ENCODE measurements at places on chromosomes 16 and 17.

- H3K4me3 ChIP-seq: no peak overlapping the region
- no peaks in the 10 kb centered on the region for H3K36me3 ChIP-seq
- no peak for DNase-seq
Measured at GRCh38 chr17:39969375-39969774, 6.6 kb downstream of the GSDMA start.

DNA sequence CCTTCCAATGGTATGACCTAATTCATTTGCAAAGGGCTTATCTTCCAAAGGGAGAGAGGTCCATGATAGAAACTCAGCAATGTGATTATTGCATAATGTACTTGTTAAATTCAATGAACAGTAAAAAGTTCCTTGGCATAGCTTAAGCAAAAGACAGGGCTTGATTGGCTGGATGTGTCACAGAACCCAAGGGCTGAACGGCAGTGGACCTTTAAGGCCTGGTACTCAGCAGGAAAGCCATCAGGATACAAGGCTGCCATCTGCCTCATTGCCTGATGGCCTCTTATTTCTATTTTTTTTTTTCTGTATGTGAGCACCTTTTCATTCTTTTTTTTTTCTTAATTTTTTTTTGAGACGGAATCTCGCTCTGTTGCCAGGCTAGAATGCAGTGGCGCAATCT, 208.9 kb upstream of the WSCD1 start:
- DNase-seq: no peak
- H3K4me3 ChIP-seq: no peak overlapping the region
- H3K27ac ChIP-seq: no peak overlapping the region
- no peaks in the 10 kb centered on the region for H3K4me1 ChIP-seq
- H3K27me3 ChIP-seq: no peaks in the 10 kb centered on the region

DNA sequence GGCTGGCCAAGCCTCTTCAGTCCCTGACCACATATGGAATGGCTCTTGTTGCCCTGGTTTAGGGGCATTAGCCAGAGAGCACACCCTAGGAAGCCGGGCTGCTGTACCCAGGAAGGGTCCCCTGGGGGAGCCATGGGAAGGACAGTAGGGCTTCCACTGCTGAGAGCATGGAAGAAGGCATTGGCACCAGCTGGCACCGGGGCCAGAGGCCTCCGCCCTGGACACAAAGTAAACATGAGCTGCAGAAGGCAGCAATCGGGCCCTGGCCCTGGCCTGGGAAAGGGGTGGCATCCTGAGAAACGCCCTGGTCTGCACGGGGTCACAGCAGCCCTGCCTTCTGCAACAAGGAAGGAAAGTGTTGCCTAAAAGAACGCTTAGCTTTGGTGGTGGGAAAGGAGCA, 49.4 kb downstream of the VAC14 start:
- H3K4me3 ChIP-seq: no peak overlapping the region
- DNase-seq: no peak
- H3K4me1 ChIP-seq: peaks cover 20% of the 10 kb centered on the region
- no peak overlapping the region for H3K27ac ChIP-seq
- H3K36me3 ChIP-seq: peaks cover 11% of the 10 kb centered on the region

DNA sequence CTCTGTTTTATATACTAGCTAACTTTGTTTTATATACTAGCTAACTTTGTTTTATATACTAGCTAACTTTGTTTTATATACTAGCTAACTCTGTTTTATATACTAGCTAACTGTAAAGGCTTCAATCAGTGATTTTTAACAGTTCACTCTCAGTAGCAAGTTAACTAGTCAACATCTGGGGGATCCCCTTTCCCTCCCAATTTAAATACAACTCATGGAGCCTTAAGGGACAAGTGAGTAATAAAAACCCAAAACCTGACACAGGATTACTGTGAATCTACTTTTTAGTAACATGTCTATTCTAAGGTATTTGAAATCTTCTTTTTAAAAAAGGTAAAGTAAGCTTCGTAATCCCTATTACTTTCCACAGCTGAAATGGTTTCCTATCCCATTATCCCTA, 32.2 kb downstream of the FAM222B start:
- H3K27ac ChIP-seq: no peak overlapping the region
- peaks cover 32% of the 10 kb centered on the region for H3K4me1 ChIP-seq
- no peaks in the 10 kb centered on the region for H3K27me3 ChIP-seq
- H3K4me3 ChIP-seq: no peak overlapping the region
- DNase-seq: no peak
- H3K36me3 ChIP-seq: peaks cover 33% of the 10 kb centered on the region

DNA sequence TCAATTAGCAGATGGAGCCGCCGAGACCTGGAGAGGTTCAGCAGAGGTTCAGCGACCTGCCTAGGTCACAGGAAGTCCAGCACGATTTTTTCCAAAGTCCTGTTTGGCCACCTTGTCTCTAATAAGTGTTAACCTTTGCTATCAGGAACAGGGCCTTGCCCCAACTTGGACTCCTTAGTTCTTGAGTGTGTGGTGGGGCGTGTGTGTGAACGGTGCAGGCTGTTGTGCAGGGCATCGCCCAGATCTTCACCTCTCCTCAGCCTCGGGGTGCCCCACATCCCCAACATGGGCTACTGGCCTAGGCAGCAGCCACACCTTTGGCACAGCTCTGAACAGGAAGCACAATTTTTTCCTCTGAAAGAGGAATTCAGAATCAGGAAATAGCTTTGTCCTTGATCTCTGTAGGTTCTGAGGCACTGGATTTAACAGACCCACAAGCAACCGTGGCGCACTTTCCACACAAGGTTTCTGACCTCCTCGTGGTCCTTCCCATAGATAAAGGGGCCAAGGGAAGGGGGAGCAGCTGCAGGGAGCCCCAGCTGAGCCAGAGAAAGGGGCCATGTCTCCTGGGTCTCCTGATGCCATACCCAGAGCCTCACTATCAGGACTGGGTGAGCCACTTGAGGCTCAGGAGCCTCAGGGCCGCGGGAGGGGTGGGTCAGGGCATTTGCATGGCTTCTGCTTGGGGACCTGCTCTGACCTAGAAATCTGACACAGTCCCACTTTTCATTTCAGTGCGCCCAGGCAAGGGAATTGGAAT, 10.4 kb downstream of the MPRIP start:
- DNase-seq: no peak
- no peak overlapping the region for H3K27ac ChIP-seq
- H3K27me3 ChIP-seq: no peaks in the 10 kb centered on the region

DNA sequence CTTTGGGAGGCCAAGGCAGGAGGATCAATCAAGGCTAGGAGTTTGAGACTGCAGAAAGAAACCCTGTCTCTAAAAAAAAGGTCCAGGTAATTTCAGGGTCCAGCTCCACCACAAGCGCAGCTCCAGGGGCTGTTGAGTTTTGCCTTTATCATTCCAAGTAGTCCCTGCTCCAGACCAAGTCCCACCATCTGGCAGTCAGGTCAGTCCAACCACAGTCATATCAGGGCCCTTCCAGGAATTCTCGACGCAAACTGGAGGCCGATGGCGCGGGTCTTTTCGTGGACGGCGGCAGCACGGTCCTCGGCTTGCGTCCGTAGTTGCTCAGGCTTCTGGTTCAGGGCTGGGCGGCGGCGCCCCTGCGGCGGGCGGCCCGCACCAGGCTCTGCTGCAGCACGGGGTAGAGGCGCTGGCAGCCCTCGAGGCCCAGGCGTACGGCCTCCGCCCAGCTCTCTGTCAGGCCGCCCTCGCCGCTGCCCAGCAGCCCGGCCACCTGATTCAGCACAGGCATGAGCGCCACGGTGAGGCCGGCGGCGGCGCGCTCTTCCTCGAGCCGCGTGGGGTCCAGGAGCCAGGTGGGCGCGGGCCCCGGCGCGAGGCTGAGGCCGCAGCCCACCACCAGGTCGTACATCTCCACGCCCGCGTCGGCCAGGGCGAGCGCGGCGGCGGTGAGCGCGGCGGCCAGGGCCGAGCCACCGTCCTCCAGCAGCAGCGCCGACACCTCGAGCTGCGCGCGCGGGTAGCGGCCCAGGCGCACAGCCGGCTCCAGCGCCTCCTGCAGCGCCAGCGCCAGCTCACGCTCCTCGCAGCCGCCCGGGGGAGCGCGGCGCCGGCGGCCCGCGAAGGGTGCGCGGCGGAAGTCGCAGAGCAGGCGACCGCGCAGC, 752 bp downstream of the EXOSC6 start:
- no peaks in the 10 kb centered on the region for H3K27me3 ChIP-seq
- H3K27ac ChIP-seq: peak overlapping the region; percentile 93
- peak; percentile 66 for DNase-seq
- peaks cover 5% of the 10 kb centered on the region for H3K4me1 ChIP-seq

DNA sequence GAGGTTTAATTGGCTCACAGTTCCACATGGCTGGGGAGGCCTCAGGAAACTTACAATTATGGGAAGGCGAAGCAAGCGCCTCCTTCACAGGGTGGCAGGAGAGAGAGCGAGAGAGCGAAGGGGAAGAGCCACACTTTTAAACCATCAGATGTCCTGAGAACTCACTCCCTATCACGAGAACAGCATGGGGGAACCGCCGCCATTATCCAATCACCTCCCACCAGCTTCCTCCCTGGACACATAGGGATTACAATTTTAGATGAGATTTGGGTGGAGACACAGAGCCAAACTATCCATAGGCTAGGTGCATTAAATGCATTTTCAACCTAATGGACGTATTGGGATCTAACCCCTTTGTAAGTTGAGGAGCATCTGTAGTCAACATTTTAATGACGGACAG, 4.9 kb upstream of the ANKRD40 start:
- H3K27me3 ChIP-seq: no peaks in the 10 kb centered on the region
- DNase-seq: no peak
- H3K36me3 ChIP-seq: no peaks in the 10 kb centered on the region
- H3K27ac ChIP-seq: no peak overlapping the region
- H3K4me3 ChIP-seq: no peak overlapping the region
- peaks cover 15% of the 10 kb centered on the region for H3K4me1 ChIP-seq

GRCh38 chr17:385836-386140, 33.2 kb upstream of the RPH3AL start:
- no peaks in the 10 kb centered on the region for H3K4me1 ChIP-seq
- no peak overlapping the region for H3K27ac ChIP-seq
- H3K27me3 ChIP-seq: peaks cover 3% of the 10 kb centered on the region
- H3K4me3 ChIP-seq: peak overlapping the region; percentile 38
- no peak for DNase-seq

Measured in K562 (cell line).